Stimulated activated CD8-positive, alpha-beta memory T cell treated with anti-CD3 and anti-CD28 coated beads, Interleukin-4, amount 100 ng/mL, for 1 hour (primary cell): ENCODE measurements at places on chromosomes 2 and 18.

DNA sequence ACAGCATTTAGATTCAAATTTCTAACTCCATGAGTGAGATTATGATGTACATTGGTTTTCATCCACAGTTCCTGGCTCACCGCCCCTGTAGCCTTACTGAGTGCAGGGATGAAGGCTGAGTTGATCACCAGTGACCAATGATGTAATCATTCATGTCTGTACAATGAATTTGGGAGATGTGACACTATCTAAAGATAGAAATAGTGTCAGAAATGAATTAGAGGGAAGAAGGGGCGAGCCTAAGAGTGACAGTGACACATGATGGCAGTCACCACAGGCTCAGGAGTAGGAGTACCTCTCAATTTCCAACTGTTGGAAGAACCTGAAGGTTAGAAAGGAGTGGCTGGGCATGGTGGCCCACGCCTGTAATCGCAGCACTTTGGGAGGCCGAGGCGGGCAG is 3.2 kb downstream of the METTL4 start:
- DNase-seq = no peak

- no peak for DNase-seq
Measured at GRCh38 chr2:127577208-127577475, 41.7 kb downstream of the MYO7B start.

GRCh38 chr2:147740211-147740927 is 104.5 kb upstream of the ACVR2A start:
- DNase-seq = no peak

DNA sequence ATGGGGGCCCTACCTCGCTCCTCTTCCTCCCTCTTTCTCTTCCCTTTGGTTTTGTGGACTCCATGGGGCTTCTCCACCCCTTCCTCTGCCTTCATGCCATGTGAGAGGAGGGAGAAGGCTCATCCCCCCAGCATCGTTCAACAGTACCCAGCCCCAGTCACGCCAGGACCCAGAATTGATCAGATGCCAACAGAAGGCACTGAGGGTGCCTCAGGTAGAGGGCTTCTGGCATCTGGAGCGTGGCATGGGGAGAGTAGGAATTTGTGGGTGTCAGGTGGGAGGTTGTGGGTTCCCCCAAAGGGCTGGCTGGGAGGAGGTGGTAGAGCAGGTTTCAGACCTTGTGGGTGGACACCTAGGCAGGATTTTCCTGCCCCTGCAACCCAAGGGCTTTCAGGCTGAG is 122.0 kb downstream of the TWIST2 start:
- no peak for DNase-seq

- DNase-seq = no peak
Measured at GRCh38 chr2:8841932-8842331, 4.5 kb upstream of the KIDINS220 start.

DNA sequence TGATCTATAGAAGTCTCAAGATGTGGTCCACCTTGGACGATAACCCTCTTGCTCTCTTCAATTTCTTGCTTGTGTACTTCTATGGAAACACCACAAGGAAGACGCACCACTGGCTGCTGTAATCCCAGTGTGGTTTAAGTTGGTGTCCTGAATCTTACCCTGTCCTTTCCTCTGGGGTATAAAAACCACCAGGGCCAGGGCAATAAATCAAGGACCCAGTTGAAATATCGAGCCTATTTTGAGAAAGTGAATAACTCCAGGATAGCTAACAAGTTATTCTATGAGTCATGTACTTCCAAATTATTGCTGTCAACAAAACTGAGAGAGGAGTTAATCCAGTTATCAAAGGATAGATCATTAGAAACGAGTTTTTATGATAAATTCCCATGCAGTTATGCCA is 137.0 kb downstream of the RND3 start:
- no peak for DNase-seq

GRCh38 chr2:167386694-167387093 is 498.4 kb downstream of the XIRP2 start:
- DNase-seq = no peak

DNA sequence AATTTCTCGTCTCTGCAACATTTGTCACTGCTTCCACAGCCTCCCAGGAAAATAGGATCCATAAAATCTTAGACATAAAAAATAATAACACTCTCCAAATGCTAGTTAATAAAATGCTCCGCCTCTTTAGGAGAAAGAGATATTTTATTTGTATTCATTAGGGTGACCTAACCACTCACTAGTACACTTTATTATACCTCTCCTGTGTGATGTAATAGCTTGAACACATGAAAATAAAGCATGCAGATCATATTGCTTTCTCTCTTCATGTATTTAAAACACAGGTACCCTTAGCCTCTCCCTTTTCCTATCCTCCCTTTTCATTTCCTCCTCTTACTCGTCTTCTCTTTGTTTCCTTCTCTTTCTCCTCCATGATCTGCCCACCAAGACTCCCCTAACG is 694.2 kb downstream of the EPHA4 start:
- DNase-seq = no peak

GRCh38 chr2:150467621-150467963 is 19.9 kb downstream of the RND3 start:
- no peak for DNase-seq

- no peak for DNase-seq
Measured at GRCh38 chr2:152450176-152450575, 115.2 kb downstream of the FMNL2 start.

DNA sequence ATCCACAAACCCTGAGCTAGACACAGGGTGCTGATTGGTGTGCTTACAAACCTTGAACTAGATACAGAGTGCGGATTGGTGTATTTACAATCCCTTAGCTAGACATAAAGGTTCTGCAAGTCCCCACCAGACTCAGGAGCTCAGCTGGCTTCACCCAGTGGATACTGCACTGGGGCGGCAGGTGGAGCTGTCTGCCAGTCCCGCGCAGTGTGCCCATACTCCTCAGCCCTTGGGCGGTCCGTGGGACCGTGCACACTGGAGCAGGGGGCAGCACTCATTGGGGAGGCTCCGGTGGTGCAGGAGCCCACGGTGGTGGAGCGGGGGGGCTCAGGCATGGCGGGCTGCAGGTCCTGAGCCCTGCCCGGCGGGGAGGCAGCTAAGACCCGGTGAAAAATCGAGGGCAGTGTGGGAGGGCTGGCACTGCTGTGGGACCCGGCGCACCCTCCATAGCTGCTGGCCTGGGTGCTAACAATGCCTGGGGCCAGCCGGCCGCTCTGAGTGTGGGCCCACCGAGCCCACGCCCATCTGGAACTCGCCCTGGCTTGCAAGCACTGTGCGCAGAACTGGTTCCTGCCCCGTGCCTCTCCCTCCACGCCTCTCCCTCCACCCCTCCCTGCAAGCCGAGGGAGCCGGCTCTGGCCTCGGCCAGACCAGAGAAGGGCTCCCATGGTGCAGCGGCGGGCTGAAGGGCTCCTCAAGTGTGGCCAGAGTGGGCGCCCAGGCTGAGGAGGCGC is 75.6 kb downstream of the MOB4 start:
- DNase-seq = no peak

GRCh38 chr2:197357986-197358385 is 47.4 kb upstream of the ANKRD44 start:
- no peak for DNase-seq

DNA sequence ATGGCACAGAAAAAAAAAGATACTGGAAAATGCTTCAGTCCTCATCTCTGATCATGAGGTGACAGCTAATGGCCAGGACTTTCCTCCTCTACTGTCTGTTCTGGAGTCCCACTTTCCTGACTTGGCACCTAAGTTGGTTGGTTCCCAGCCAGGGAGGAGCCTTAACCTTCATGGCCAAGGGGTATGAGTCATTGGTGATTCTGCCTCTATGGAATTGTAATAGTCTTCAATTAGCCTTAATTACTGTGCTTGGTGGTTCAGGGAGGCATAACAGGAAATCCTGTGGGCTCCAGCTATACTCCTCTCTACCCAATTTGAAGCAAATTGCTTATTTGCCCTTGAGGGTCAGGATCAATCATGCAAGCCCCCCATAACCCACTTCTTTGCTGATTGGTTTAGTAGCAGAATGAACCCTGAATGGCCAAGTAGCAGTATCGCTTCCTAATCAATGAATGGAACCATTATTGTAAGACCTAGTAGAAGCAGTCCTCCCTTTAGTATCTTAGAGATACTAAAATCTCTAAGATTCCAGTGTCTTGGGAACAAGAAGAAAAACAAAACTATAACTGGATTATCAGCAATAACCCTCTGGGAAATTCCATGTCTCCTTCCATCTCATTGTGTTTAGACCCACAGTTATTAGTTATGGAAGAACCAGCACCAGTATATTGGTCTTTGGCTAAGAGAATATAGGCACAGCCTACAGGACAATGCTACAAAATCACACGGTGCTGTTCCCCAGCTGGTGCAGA is 109.0 kb downstream of the COL6A3 start:
- no peak for DNase-seq

DNA sequence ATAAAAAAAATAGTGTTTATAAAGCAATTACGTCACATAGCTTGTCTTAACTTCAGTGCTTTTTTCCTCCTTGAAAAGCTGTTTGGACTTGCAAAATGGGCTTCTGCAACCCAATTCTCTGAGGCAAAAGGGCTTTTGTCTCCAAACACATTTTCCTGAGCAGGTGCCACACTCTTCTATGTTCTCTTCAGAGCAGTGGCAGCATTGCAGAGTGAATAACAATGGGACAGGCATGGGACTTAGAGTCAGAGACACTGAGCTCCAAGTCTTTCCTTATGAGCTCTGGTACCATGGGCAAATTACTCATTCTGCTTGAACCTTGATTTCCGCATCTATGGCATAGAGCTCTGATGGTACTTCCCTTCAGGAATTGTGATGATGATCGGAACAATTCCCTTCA is 149.0 kb downstream of the ARL6IP6 start:
- no peak for DNase-seq

DNA sequence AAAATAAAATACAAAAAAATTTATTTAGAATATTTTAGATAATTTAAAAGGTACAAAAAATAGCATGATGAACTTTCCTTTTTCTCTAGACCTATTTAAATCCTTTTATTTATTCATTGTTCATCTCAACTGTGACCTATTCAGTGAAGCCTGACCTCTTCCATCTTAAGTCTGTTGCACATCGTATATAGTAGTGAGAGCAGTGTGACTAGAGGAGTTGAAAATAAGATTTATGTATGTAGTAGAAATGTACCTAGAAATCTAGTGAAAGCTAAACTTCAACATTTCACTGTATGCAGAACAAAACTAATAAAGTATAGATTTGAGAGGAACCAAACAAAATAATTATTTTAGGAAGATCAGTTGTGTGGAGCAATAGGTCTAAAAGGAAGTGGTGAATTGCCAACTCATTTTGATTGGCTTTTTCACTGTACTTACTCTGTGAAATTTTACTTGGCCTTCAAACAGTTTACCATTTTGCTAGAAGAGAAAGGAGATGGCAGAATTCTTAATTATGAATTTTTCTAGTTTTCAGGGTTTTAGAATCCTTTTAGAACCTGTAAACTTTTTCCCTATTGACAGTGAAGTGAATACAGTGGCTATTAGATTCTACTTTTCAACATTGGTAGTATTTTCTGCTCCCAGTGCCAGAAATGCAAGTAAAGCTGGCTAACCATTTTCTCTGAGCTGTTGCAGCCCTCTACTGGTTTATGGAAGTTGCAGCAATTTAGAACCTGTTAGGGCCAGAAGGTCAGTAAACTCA is 11.0 kb downstream of the ANKRD12 start:
- DNase-seq = no peak

DNA sequence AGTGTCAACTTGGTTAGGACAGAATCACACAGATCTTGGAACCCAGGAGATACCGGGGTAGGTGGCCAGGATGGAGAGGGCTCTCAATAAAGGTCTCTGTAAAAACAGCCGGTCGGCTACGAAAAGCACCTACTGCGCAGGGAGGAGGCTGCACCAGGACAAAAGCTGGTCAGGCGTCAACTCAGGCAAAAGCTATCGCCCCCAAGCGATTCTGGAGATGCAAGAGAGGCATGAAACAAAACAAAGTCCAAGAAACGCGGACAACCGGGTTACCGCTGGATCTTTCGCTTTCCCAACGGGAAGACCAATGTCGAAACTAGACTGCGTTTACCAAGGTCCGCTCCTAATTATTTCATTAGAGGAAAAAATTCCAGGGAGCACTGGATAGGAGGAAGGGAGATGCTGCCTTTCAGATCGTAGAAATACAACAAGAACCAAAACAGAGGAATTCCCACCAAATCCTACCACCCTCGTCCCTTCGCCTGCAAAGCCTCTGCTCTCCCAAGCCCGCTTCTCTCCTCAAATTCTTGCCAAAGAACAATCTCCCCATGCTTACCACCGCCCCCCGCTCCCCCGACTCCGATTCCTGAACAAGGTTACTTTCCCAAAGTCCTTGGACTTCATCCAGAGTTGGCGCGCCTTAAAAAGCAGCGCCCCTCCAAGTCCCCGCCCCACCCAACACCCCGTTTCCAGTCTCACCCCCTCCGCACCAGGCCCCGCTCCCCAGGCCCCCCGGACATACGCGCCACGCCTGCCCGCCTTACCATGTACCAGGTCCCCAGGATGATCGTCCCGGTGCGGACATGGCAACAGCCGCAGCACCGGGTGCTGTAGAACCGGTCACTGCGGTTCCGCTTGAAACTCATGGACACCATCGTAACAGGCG is 539 bp downstream of the LAPTM4A start:
- DNase-seq = no peak

- no peak for DNase-seq
Measured at GRCh38 chr2:204401114-204401513, 144.2 kb upstream of the PARD3B start.

GRCh38 chr18:58609536-58609993 is 19.3 kb downstream of the ALPK2 start:
- no peak for DNase-seq

DNA sequence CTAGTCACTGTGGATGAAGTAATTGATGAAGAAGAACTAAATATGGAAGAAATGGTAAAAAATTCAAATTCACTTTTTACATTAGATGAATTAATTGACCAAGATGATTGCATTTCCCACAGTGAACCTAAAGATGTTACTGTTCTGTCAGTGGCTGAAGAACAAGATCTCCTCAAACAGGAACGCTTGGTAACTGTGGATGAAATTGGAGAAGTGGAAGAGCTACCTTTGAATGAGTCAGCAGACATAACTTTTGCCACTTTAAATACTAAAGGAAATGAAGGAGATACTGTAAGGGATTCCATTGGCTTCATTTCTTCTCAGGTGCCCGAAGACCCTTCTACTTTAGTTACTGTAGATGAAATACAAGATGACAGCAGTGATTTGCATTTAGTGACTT is 26.6 kb upstream of the DYSF start:
- DNase-seq = no peak

DNA sequence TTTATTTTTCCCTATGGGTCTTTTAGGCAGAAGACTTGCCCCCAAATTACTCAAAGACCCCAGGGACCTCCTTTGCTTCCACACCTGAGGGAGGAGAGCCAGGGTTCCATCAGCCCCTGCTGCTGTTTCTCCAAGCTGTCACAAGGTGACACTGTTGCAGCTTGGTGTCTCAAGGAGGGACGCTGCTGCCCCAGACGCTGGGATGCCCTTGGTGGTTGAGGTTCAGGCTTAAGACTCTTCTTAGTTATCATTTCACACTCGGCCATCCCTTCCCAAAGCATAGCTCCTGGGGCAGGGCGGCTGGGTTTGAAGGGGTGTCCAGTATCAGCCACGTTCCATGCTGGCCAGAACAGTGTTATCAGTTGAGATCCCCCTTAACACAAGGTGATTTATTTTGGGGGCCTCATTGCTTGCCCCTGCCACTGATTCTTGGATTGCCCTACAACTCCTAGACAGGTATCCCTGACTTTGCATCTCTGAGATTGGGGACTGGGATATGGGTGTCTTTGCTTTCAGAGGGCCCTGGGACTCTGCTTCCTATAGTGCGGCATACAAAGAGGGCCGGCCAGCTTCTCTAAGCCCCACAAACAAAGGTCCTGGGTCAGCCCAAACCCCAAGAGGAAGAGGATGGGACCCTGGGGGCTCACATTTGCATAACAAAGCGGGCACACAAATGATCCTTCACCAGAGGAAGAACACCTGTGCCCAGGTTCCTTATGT is 22.7 kb downstream of the GPR55 start:
- no peak for DNase-seq

GRCh38 chr18:36411745-36412168 is 114.2 kb downstream of the FHOD3 start:
- no peak for DNase-seq
